ENCODE measurements at places on chromosomes 3 and 15.

DNA sequence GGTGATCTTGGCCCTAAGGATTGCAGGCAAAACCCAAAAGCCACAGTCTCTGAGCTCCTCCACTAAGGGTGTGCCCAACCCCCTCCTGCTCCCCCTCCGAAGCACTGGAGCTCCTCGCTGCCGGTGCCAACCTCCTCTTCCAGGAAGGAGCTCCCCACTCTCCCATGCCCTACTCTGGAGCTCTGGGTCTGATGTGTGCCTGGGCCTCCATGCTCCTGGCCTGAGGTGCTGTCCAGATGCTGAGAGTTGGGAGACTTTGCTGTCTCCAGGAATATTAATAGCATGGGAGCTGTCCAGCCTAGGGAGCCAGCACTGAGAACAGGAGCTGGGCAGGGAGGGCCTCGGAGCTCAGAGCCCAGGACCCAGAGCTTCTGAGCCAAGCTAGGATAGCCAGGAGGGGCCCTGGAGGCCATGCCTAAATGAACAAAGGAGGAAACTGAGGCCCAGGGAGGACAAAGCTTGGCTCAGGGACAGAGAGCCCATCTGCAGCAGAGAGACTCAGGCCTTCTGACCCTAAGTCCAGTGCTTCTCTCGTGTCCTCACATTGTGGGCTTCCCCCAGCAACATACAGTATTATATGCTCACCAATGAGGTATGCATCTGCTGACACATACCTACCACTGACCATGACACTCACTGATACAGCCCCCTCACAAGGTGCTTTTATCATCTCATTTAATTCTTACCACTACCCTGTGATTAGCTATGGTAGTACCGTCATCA, 36.9 kb upstream of the HERC1 start:
- no peak for DNase-seq

GRCh38 chr15:70415398-70415797, 317.7 kb upstream of the TLE3 start:
- no peak for DNase-seq

DNA sequence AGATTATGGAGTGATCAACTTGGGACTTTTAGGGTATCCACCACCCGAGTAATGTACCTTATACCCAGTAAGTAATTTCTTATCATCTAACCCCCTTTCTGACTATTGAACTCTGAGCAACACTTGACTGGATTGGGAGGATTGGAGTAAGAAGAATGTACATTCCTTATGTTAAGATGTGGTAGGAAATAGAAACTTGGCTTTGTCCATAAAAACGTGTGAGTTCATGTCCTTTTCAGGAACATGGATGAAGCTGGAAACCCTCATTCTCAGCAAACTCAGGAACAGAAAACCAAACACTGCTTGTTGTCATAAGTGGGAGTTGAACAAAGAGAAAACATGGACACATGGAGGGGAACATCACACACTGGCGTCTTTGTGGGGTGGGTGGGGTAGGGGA, 112.3 kb downstream of the PTPRG start:
- no peak for DNase-seq

DNA sequence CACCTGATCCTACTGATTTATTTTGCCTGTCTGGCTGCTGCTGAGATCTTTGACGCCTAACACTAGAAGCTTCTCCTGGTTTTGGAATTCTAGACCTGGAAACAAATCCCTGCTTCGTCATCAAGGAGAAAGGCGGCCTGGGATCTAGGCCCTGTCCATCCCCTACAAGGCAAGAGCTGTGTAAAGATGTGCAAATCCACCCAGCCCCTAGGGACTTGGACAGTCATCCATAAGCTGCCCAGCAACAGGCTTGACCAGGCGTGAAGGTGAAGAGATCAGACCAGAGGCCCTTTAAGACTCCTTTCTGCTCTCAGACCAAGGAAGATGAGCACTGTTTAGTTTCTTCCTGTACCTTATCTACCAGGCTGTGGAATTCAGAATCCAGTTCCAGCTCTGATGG, 32.2 kb downstream of the SLC41A3 start:
- DNase-seq, result no peak

DNA sequence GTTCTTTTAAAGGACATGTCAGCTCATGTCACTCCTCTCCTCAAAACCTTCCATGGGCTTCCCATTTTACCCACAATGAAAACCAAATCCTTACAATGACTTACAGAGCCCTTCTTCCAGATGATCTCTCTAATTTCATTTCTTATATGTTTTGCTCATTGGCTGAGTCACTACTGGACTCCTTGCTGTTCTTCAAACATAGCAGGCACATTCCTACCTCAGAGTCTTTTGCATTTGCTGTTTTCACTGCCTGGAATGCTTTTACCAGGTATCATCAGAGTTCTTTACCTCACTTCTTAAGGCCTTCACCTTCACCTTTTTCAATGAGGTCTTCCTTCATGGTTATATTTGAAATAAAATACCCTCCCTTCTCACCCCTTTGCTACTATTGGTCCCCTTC, 57.3 kb downstream of the NECTIN3 start:
- no peak for DNase-seq

- no peak for DNase-seq
These were observed 4.8 kb upstream of the ZMAT3 start for GRCh38 chr3:179076243-179077027.

DNA sequence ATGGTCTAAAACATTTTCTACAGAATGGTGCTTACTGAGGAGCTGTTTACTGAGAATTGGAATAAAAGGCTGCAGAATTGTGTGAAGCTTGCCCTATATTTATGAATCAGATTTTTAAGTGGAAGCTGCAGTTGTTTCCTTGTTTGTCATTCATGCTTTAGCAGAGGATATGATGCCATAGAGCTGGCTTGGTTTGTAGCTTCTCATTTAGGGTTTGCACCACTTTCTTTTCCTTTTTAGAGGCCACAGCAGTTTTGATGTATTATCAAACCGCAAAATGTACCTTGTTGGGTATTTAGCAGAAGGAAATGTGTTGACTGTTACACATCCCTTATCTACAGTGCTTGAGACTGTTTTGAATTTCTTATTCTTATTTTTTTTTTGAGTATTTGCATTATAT, 66.2 kb downstream of the RASA2 start:
- no peak for DNase-seq

GRCh38 chr3:197380786-197381185, 82.4 kb upstream of the DLG1 start:
- DNase-seq, result peak; percentile 53

GRCh38 chr15:40252438-40253166, 13.7 kb downstream of the PAK6 start:
- no peak for DNase-seq

GRCh38 chr3:12483872-12484197, 445 bp upstream of the TSEN2 start:
- no peak for DNase-seq

DNA sequence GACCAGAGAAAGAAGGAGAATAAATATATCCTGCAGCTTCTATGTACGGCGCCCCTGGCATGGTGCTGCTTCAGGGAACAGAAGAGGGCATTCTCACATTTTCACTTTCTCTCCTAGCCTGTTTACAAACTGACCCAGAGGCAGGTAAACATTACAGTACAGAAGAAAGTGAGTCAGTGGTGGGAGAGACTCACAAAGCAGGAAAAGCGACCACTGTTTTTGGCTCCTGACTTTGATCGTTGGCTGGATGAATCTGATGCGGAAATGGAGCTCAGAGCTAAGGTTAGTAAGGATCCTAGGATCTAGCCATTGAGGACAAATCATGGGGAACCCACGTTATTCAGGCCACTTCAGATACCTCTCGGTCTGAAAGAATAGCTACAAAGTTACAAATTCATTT, 26.4 kb downstream of the HACD3 start:
- DNase-seq, result no peak

- no peak for DNase-seq
These were observed 81.4 kb downstream of the NCEH1 start for GRCh38 chr3:172629470-172629869.

GRCh38 chr3:27186013-27186412, 183.2 kb downstream of the NEK10 start:
- DNase-seq, result no peak

DNA sequence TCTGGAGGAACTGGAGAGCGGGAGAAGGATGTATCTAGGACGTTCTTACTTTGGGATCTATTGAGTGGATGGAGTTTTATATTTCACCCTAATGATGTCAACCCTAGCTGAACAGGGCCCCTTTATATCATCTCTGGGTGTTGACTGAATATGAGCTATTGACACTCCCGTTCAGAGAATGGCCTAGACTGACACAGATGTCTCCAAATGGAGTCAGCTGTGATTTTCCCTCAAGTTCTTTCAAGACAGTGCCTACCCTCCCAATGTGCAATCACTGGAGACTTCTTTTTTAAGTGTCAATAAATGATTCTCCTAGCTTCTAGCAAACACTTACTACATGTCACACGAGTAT, 63.8 kb downstream of the FRMD4B start:
- no peak for DNase-seq

- no peak for DNase-seq
These were observed 418.3 kb downstream of the OTOL1 start for GRCh38 chr3:161914703-161915417.

GRCh38 chr3:17111586-17111985, 226.8 kb downstream of the PLCL2 start:
- DNase-seq, result no peak

GRCh38 chr3:40456279-40456939, 730 bp upstream of the RPL14 start:
- no peak for DNase-seq
